ENCODE measurements at places on chromosomes 7 and 10.

GRCh38 chr7:116780966-116781365 is 81.4 kb upstream of the CAPZA2 start:
- DNase-seq, result no peak

DNA sequence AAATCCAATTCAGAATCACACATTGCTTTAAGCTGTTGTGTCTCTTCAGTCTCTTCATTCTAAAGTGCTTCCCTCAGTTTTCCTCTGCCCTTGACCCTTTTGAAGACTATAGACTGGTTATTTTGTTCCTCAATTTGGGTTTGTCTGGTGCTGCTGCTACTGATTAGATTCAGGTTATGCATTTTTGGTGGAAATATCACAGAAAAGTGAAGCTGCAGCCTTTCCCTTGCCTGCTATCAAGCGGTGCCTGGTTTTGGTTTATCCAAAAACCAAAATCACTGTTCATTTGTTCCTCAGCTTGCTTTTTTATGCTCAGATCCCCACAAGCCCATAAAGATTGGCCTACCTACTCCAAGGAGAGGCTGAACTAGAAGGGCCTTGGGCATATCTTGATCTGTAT is 55.2 kb downstream of the ELMO1 start:
- DNase-seq, result no peak

- DNase-seq, result peak; percentile 29
These were observed 2.5 kb upstream of the ETV1 start for GRCh38 chr7:13991791-13992595.

- DNase-seq, result no peak
These were observed 95.8 kb downstream of the CFAP58 start for GRCh38 chr10:104449391-104449790.

DNA sequence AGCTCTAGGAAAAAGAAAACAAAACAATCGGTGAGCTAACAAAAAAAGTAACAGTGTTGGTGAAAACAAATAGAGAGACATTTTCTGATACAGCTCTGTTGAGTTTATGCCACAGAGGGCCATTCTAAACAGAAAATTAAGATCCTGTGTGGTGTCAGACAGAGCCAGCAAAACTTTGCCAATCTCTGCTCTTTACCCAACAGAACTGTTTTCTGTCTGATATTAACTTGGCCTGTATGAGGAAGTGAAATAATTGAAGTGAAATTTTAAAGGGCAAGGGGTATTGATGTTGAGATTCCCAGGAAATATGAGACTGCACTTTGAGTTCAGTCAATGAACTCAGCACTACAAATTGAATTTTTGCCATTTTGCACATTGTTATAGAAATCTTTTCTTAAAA is 101.0 kb downstream of the AOAH start:
- DNase-seq, result no peak

- no peak for DNase-seq
These were observed 136.9 kb downstream of the GLI3 start for GRCh38 chr7:42100156-42100508.

- peak; percentile 54 for DNase-seq
These were observed 54.9 kb upstream of the ZNF800 start for GRCh38 chr7:127447326-127447945.

- peak; percentile 95 for DNase-seq
These were observed 53.6 kb downstream of the PYROXD2 start for GRCh38 chr10:98361131-98362025.

DNA sequence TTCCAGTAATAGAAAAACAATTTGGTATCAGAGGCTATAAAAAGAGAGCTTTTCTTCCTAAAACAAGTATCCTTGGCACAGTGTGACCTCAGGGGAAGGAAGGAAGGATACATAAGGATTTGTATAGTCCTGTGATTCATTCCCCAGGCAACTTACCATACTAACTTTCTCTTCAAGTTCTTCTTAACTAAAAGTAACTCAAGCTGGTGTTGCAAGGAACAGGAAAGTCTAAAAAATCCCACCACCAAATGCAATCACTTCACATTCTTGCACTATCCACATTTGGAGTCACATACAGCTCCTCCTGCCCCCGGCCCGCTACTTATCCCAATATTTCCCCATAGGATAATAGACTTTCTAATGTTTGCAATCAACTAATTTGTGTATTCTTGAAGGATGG is 84.8 kb downstream of the PRKAG2 start:
- no peak for DNase-seq

DNA sequence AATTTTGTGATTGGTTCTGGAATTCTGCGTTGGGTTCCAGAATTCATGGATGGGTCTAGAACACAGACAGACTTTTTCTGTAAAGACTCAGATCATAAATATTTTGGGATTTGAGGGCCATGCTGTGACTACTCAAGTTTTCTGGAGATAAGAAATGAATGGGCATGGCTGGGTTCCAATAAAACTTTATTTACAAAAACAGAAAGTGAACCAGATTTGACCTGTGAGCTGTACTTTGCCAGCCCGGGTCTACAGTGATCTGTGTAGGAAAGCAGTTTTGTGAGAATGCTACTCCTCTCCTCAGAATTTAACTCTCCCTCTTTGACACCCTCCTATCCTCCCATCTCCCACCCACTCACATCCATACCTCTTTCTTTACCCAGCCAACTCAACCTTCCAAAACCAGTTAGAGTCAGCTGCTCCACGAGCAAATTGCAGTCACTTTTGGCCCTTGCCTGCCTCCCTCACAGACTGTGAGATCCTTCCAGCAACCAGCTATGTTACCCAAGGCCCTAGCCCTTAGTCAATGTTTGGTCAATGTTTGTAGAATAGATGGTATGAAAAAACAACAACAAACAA is 312.8 kb upstream of the ZMIZ1 start:
- no peak for DNase-seq

DNA sequence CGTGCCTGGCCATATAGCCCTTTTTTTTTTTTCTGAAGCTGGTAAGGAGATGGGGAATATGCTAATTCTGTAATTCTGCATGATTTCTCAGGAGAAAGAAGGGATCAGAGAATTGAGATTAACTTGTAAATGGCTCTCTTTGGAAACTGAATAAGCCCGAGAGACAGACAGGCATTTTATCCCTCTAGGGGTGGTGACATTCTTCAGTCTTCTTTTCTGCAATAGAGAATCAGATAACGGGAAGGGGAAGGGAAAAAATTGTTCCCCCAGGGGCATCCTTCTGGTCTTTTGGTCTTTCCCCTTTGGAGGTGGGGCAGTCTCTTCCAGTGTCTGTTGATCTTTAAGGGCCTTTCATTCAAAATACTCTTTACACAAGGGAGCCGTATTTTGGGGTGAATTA is 34.2 kb downstream of the HK1 start:
- no peak for DNase-seq

DNA sequence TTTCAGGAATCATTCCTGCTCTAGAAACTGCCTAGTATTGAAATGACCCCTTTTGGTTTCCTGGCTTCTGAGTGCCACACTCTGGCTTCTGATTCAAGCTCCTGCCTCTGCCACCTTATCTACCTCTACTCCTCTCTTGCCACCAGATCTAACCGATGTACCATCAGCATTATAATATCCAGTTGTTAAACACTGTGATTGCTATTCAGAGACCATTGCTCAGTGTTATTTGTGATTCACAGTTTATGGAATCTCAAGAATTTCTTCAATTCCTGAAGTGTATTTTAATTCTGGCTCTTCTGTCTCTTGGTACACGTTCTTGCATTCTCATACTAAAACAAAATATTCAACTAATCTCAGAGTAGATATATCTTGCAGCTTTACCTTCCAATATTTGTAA is 88.7 kb downstream of the DYNC1I1 start:
- no peak for DNase-seq

DNA sequence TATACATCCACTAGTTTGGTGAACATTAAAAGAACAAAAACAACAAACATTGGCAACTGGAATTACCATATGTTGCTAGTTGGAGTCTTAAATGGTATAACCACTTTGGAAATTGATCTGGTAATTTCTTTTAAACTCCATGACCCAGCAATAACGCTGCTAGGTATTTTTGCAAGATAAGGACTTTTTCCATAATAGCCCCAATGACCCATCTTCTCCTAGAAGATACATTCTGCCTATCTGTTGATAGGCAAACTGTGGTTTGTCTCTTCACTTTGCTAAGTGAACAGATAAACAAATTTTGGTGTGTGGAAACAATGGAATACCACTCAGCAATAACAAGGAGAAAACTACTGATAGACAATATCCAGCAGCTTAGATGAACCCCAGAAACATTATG is 30.6 kb upstream of the MTURN start:
- no peak for DNase-seq

- peak; percentile 94 for DNase-seq
These were observed 163.7 kb downstream of the SRPK2 start for GRCh38 chr7:105224884-105225651.

DNA sequence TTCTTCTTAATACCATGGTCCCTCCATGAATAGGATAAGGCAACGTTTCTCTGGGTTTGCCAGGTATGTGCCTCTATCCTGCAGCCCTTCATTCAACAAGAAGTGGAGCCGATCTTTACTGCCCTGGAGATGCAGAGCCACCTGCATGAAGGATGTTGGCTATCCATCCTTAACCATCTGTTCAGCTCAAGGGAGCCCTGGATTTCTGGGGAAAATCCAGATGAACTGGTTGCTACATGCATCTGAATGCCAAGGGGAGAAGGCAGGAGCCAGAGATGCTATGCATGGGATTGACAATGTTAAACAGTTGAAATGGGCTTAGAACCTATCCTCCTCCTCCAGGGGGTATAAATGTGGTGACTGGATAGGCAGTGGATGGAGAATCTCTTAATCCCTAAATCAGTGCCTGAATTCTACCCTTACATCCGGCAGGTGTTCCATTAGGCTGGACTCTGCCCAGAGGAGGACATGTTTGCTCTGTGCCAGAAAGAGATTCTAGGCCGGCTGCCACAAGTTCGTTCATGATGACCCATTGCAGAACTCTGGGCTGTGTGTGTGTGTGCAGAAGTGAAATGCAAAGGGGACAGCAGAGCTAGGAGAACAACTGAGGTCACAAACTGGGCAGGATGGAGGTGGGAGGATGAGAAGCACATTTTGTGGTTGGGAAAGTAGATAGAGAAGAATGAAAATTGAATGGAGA is 15.6 kb downstream of the CPED1 start:
- no peak for DNase-seq

- no peak for DNase-seq
These were observed 423.5 kb downstream of the ANKRD7 start for GRCh38 chr7:118648002-118648401.

- DNase-seq, result no peak
These were observed 566.6 kb downstream of the KCNMA1 start for GRCh38 chr10:77071001-77071511.

DNA sequence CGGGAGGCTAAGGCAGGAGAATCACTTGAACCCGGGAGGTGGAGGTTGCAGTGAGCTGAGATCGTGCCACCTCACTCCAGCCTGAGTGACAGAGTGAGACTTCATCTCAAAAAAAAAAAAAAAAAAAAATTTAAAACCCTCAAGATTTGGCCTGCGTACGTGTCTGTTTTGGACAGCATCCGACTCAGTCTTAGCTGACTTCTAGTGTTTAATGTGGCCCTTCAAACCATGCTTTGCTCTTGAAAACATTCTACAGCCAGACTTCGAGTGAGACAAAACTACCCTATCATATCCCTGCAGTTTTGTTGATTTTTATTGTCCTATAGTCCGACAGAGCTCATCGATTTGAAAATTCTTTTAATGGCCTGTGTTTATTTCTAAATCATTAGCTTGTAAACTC is 227.1 kb upstream of the SH2B2 start:
- DNase-seq, result no peak

DNA sequence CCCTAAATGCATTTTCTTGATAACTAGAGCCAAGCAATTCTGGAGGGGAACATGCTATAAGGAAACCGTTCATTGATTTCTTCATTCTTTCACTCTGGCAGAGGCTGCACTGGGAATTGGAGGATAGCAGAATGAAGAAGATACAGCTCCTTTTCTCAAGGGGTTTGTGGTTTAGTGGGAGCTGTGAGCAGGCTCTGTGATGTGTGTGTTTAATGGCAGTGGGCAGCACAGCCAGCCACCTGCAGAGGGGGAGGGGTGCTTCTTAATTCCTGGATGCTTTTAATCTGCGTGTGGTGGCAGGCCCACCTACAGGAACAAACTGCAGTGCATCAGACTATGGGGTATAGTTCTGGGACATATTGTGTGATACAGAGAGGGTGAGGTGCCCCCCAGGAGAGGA is 31.9 kb downstream of the RPS24 start:
- DNase-seq, result no peak

DNA sequence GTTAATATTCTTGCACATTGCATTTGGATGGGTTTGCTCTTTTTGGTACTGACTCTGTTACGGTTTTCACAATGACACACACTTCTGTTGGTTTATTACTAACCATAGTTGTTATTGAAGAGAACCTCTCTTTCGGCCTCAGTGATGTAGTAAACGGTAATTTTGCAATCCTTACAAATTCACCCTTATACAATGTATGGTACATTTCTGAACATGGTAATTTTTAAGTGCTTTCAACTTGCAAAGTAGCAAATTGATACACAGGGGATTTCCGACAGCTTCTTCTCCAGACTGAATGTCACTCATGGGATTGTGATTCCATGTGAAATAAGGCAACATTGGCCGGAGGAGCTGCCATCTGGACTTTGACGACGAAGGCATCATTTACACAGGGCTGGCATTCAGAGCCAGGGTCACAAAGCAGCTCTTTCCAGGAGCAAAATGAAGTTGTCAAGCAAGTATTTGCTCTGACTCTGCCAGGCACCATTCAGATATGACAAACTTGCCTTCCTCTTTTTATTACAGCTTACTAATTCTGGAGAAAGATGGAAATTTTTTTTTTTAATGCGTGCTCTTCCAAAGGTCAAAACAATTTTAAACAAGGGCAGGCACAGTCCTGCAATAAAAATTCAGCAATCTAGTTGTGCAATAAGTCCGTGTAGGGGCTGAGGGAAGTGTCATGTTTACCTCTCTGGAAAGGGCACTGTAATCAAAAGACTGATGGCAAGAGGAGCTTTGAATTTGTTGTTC is 711.5 kb upstream of the C7orf33 start:
- no peak for DNase-seq

DNA sequence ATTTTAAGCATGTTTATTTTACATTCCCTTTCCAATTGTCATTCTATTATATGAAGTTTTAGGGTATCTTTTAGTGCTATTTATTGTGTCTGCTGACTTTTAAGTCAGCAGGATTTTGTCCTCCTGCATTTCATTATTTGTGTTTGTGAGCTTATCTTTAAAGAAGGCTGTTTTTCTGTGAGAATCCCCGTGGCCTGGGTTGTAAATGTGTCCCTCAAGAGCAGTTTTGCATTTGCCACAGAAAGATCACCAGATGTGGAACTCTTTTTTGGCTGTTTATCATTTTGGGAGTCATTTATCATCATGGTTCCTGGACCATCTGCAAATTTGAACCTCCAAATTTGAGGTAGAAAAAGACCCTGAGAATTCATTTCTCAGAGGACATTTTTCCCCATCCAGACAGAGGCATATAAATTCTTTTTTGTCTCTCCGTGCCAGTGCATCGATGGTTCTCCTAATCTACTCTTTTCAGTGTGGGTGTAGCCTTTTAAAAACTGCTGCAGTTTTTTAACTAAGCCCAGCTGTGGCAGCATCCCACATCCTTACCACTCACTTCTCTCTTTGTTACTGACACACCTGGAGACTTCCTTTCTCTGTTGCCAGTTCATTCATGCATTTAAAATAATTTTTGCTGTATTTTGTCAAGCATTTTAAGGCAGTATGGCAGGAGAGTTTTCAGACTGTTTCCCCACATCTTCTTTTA is 20.1 kb upstream of the MTURN start:
- DNase-seq, result no peak
